ENCODE measurements at places on chromosomes 5 and 9.

DNA sequence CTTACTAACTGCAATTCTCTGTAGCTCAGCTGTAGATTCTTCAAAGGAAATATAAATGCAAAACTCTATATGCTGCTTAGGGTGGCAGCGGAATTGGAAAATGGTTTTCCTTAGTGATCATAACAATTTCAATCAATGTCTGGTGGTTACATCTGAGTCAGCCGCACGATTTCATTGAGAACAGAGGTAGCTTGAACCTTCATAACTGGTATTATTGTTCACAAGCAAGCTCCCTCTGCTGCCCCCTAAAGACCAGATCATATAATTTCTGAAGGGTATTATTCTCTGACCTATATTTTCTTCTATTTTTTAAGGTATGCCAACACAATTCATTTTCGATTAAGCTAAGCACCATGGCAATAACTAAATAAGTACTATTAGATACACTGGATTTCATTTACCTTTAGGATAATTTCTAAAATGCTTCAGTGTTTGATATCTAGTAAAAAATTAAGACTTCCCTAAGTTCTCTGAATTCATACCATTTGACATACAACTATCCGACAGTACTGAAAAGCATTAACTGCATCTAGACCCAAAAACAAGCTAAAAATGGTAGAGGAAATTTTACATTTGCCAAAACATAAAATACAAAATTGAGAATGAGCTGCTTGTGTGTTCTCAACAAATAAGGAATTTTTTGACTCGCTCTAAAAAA, 181.1 kb upstream of the SPEF2 start:
- DNase-seq = no peak

- no peak for DNase-seq
Observed at GRCh38 chr5:1104327-1105006, 7.4 kb downstream of the SLC12A7 start.

DNA sequence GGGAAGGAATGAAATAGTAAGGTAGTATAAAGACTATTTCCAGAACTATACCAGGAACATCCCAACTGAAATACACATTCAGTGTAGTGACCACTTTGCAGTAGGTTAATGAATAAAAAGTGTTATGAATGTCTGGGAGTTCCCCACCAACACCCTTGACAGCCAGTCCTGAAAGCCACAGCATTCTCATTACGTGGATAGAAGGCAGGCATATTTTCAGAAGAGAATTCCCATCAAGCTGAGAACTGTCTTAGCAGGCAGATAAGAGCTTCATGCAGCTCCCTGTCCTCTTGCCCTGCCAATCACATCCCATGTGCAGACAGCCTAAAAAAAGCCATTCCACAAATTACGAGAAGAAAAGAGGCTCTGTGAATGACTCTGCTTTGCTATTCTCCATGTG, 695.0 kb downstream of the DTWD2 start:
- DNase-seq = no peak

- no peak for DNase-seq
Observed at GRCh38 chr9:35834260-35835215, 5.5 kb downstream of the TMEM8B start.

DNA sequence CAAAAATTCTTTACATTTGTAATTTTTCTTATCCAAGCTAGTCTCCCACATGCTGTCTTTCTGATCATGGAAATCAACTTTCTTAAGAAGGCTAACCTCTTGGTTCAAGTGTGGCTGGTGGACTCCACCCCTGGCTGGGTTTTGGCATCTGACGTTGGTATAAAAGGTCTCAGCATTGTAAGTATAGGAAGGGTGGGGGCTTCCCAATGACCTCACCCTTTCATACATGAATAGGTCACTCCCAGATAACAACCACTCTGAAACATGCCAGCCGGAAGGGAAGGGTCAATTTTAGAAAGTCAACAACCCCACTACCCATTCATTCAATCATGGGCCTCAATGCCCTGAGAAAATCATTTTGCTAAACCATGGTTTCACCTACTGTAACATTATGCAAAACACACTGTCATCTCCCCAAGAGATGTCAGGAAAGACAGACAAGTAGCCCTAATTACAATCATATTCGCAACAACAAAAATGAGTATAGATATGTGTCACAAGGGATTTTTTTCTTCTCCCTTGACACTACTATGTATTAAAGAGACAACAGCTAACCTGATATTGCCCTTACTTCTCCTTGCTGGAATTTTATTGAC, 31.9 kb upstream of the PCSK5 start:
- no peak for DNase-seq

- DNase-seq = no peak
Observed at GRCh38 chr5:170103447-170103846, 2.2 kb upstream of the FOXI1 start.

- no peak for DNase-seq
Observed at GRCh38 chr5:176652136-176652535, 4.9 kb downstream of the TSPAN17 start.

DNA sequence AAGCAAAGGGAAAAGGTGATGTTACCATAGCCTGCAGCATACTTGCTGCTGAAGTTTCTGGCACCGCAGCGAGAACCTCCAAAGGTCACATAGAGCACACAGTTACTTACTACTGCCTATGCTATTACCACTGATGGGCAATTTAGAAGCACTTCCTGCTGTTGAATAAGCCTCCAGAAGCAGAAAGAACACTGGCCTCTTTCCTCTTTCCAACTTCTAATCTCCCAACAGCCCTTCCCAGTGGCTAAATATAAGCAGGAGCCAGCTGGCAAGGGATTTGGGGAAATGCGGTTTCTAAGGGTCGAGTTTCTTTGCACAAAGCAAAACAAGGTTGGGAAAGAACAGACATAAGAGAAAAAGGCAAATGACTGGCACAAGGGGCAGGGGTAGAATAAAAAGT, 669.2 kb upstream of the ACO1 start:
- DNase-seq = no peak

- no peak for DNase-seq
Observed at GRCh38 chr5:126468091-126468490, 44.9 kb downstream of the GRAMD2B start.
